ENCODE measurements at places on chromosomes 7 and 10. TPM values are rescaled to one million over a fixed set of nuclear protein-coding genes. Genes with fewer than 3 reads are reported as not detected.

The MYH16 gene
- not detected for total RNA-seq

The HTR5A gene
- not detected for total RNA-seq

The IFIT1B gene
- total RNA-seq: not detected

The OR2A1 gene
- 0.13 TPM for total RNA-seq

The CYP2W1 gene
- total RNA-seq: not detected

The TMEM176B gene
- not detected for total RNA-seq

The SNCG gene
- total RNA-seq: 0.68 TPM

The ZWINT gene
- 59.4 TPM for total RNA-seq

The WDR86 gene
- not detected for total RNA-seq

The ZPBP gene
- total RNA-seq: not detected

The LRRTM3 gene
- not detected for total RNA-seq

The SND1 gene
- 190 TPM for total RNA-seq

The LRRD1 gene
- total RNA-seq: not detected

The ACTL6B gene
- total RNA-seq: not detected

The C7orf57 gene
- 0.28 TPM for total RNA-seq

The SPAG6 gene
- total RNA-seq: 0.28 TPM

The MAGI2 gene
- total RNA-seq: not detected

The EPC1 gene
- total RNA-seq: 51.4 TPM

The GLUD1 gene
- total RNA-seq: 96.8 TPM

The TUBB8 gene
- total RNA-seq: not detected

The TSPAN15 gene
- 10.5 TPM for total RNA-seq

The EN2 gene
- total RNA-seq: not detected

The NPC1L1 gene
- total RNA-seq: not detected

The IFIT2 gene
- total RNA-seq: 4.3 TPM

The ETV1 gene
- total RNA-seq: 0.17 TPM

The FAM237B gene
- not detected for total RNA-seq

The CCL26 gene
- total RNA-seq: not detected

The CALML3 gene
- total RNA-seq: not detected

The CD36 gene
- total RNA-seq: not detected

The CRTAC1 gene
- not detected for total RNA-seq

The MASTL gene
- 23.5 TPM for total RNA-seq

The EBF3 gene
- not detected for total RNA-seq

The NYAP1 gene
- total RNA-seq: 0.19 TPM

The PRTFDC1 gene
- total RNA-seq: 0.81 TPM

The SFRP4 gene
- not detected for total RNA-seq

The LRRC17 gene
- total RNA-seq: not detected

The GIMAP6 gene
- total RNA-seq: 121 TPM

The NUTM2E gene
- 0.20 TPM for total RNA-seq

The SHTN1 gene
- 0.53 TPM for total RNA-seq

The TLL2 gene
- total RNA-seq: not detected

The GIMAP2 gene
- 114 TPM for total RNA-seq

The DYNC1I1 gene
- total RNA-seq: not detected
